ENCODE measurements at places on chromosomes 13 and 19. TPM values are rescaled to one million over a fixed set of nuclear protein-coding genes. Genes with fewer than 3 reads are reported as not detected.

ATP4A gene
- total RNA-seq: not detected

GRAMD1A gene
- total RNA-seq: 67.3 TPM

EBI3 gene
- 2.6 TPM for total RNA-seq

FNDC3A gene
- 27.2 TPM for total RNA-seq

UFM1 gene
- total RNA-seq: 47.5 TPM

SOX1 gene
- not detected for total RNA-seq

PLPP2 gene
- total RNA-seq: not detected

CAPN12 gene
- total RNA-seq: 4.4 TPM

TUBA3C gene
- not detected for total RNA-seq

All from T-helper 2 cell treated with Interferon-gamma antibody and Interleukin-4, amounts not matched to agents 100 ng/mL and 5 ng/mL, for 36 hours (primary cell).